ENCODE measurements at places on chromosomes 11 and 22.

- DNase-seq, result no peak
Measured at GRCh38 chr22:44455963-44456358, 42.1 kb downstream of the RTL6 start.

- DNase-seq, result no peak
Measured at GRCh38 chr11:66317723-66318599, 1.1 kb upstream of the CD248 start.

- DNase-seq, result no peak
Measured at GRCh38 chr22:50625131-50625567, 2.8 kb downstream of the ARSA start.

DNA sequence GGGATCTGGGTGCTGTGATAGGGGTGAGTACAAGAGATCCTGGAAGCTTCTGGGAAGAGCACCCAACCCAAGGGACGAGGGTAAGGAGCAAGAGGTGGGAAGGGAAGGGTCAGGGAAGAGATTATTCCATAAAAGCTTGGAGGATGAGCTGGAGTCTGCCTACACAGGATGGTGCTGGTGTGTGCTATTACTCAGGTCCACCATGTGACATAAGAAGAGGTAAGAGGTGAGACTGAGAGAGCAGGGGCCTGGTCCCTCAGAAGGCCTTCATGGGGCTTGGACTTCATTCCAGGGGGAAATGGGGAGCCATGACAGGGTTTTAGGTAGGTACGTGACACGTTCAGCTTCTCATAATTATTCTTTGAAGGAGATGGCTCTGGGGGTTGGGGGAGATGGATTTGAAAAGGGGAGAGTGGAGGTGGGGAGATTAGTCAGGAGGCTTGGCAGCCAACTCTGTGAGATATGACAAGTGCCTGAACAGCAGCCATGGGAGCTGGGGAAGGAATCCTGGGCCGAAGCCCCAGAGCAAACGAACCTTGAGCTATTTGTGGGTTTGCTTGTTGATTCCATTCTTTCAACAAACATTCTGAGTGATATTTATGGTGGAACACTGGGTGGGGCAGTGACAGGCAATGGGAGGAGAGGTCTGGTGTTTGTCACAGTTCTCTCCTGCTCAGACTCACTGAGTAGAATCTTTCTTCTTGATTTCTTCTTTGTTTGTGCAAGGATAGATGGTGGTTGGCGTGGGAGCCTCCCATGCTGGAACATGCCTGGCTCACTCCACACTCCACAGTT is 11.2 kb upstream of the NCAM1 start:
- no peak for DNase-seq

DNA sequence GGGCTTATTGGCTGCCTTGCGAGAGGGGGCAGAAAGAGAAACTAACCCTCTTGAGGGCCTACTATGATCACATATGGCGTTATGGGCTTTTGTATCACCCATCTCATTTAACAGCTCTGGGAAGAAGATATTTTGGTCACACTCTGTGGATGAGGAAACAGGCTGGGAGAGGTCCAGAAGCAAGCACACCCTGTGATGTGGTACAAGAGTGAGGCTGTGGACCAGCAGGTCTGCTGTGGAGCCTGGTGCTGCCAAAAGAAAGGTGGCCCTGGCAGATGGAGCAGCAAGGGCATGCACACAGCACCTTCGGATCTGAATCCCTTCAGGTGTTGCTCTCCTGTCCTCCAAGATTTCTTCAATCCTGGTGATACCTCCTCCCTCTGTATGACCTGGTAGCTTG is 64.1 kb downstream of the KCNC1 start:
- no peak for DNase-seq

DNA sequence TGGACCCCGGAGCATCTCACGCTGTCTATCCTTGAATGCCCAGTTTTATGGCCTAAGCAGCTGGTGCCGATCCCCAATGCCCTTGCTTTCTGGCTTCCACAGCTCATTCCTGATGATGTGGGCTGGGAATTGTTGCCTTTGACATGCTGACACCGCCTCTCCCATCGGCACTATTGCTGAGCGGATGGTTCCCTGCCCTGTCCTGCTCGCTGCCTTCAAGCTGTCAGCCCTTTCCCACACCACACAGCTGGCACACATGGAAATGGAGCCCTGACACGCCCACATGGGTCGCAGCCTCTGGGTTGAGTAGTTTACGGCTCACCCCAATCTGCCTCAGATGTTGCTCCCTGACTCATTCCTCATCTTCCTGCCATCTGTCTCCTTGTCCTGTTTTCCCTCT is 110.2 kb upstream of the SESN3 start:
- no peak for DNase-seq

- no peak for DNase-seq
Measured at GRCh38 chr22:30872285-30873041, 96.1 kb downstream of the MORC2 start.

GRCh38 chr11:126772267-126772666 is 228.3 kb downstream of the KIRREL3 start:
- no peak for DNase-seq

GRCh38 chr11:63986932-63987513 is 785 bp downstream of the OTUB1 start:
- DNase-seq, result no peak

GRCh38 chr11:47869544-47870393 is 21.6 kb upstream of the NUP160 start:
- no peak for DNase-seq

- DNase-seq, result no peak
Measured at GRCh38 chr22:44728761-44729324, 23.5 kb upstream of the ARHGAP8 start.

- no peak for DNase-seq
Measured at GRCh38 chr11:66090288-66090687, 20.2 kb downstream of the PACS1 start.

DNA sequence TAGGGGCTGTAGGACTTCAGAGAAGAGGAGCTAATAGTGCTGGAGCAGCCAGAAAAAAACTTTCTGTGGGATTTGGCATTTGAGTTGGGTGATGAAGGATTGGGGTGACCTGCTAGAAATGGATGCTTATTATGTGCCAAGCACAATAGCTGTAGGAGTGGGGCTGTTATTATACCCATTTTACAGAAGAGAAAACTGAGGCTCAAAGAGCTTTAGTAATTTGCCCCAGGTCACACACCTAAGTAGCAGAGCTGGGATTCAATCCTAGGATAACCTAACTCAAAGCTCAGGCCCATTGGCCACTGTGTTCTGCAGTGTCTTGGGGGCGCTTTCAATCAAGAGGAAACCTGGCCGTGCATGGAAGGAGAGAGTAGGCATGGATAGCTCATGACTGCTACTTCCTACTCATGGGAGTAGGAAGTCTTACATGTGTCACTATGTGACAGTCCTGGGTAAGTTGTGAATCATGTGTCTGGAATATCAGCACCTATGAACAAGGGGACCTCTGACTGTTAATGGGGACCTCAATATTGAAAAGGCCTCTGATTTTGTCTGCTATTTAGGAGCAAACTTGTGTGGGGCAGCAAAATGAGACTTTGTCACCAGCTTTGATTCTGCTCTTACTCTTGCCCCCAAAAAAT is 6.1 kb upstream of the ELF5 start:
- DNase-seq, result no peak

DNA sequence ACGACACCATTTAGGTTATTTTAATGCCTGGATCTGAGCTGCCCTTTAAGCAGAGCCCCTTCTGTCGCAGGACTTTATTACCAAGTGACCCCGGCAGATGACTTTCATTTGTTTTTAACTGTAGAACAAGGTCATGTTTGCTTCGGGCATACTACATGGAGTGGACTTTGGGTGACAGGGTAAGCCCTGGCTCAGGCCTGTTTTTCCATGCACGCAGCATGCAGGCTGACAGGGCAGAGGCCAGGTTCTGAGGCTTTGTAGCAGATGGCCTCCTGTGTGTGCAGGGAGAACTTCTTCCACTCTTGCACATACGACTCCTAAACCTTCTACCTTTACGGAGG is 50.5 kb downstream of the SNX19 start:
- no peak for DNase-seq

DNA sequence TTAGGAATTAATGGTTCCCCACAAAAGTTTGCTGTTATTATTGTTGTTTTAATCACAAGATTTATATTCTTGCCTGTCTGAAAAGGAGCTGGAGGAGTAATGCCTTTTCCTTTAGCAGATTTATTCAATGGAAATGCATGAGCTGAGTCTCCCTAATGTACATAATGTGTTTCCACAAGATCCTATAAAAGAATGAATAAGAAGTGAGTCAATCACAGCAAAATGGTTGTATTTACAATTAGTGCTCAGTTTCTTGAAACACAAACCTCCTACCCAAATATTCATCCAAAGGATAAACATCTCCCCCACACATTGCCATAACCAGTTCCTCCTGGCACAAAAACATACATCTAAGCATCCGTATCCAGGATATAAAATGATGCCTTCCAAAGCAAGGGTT is 33.3 kb downstream of the ME3 start:
- DNase-seq, result no peak

GRCh38 chr22:17514084-17514483 is 49.2 kb upstream of the SLC25A18 start:
- DNase-seq, result no peak

DNA sequence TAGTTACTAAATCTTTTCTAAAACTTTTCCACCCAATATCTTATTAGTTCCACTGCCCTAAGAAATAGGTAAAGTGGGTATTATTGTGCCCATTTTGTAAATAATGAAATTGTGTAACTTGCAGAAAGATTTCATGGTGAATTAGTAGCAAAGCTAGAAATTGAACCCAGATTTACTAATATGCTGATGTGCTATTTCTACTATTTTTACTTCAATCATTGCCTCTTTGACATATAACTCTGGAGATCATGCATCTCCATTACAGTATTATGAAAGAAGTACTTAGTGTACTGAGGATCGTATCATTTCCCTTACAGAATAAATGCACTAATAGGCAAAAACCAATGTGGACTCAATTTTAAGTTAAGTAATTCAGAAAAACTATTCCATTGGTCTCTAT is 119.0 kb downstream of the CSTPP1 start:
- DNase-seq, result no peak

DNA sequence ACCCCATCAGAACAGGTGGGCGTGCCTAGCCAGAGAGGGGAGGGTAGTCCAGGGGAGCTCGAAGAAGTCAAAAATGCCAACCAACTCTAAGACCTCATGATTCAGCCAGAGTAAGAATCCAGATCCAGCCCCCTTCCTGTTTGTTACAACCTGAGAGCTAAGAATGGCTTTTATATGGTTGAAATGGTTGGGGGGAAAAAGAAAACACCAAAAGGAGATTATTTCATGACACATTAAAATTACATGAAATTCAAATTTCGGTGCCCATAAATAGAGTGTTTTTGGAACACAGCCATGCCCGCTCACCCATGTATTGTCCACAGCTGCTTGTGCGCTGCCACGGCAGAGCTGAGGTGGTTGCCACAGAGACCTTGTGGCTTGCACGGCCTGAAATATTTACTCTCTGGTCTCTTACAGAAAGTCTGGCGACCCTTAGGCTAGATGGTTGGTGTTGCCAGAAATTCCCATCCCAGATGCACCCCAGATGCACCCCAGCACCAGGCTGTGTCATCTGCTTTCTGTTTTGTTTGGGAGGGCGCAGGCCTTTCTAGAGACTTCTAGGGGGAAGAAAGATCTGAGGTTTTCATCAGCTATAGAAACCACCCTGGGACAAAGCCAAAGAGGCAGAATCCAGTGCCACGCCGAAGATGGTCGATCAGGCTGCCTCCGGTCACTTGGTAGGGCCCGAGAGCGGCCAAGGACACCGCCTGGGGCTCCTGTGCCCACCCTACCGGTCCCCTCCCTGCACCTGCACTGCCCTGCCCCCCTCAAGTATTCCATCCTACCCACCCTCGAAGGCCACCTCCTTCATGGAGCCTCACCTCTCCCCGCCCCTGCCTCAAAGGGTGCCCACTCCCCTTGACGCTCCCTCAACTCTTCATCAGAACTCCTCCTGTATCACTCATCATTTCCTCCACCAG is 80.2 kb downstream of the DSCAML1 start:
- no peak for DNase-seq

DNA sequence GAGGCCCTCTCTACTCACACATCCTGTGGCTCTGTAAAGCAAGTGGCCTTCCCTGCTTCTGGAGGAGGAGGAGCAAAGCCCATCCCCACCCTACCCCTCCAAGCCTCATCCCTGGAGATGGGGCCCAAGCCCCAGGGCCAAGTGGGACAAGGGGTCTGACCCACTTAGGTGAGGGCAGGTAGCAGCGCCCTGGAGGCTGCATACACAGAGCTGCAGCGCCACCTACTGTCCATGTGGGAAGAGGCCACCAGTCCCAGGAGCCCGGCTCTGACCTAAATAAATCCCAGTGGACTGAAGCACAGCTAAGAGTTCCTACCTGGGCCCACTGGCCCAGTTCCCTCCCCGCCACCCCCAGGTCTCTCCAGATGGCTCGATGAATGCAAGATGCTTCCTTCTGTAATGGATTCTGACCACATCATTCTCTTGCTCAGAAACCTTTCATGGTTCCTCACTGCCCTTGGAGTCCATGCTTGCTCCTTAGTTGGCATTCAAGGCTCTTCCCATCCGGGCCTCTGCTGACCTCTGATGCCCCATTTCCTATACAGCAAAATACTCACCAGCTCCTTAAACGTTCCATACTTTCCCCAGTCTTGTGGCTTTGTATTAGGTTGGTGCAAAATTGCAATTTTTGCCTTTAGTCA is 62.1 kb downstream of the THAP12 start:
- peak; percentile 76 for DNase-seq

DNA sequence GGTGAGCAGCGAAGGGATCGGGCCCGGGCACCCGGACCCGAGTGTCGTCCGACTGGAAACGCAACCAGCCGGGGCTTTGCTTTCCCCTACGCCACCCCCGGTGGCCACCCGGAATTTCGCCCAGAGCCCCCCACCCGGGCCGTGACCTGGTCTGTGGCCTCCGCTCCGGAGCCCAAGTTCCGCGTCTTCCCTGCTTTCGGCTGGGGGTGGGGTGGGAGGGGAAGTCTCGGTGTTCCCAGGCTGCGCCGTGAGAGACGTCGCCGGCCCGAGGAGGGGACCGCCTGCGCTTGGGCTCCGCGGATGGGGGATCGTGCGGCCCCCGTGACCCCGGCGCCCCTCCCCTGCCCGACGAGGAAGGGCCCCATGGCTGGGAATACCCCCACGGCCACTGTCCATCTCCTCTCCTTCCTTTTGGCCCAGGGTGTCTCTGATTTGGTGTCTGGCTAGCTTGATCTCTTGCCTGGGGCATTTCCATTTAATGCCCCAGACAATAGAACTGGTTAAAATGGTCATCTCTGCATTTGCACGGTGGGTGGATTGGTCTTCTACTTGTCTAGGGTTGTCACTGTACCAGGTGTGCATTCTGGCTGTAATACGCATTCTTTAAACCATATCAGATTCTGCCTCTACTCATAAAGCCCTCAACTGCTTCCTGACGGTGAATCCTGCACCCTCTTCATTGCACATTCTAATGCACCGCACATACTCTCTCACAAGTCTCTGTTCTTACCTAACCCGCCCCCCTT is 789 bp downstream of the SIK2 start:
- DNase-seq, result no peak

- DNase-seq, result no peak
Measured at GRCh38 chr22:49926916-49927315, 8.5 kb downstream of the CRELD2 start.

All from stimulated activated CD4-positive, alpha-beta T cell treated with anti-CD3 and anti-CD28 coated beads, Interleukin-1b, Interleukin-23, amount 100 ng/mL, for 1 hour (primary cell).